Activated CD8-positive, alpha-beta memory T cell treated with anti-CD3 and anti-CD28 coated beads for 1 hour (primary cell): ENCODE measurements at places on chromosomes 3 and 15.
A peak's percentile ranks its signal among the peaks of the same experiment; 100 is the strongest.

GRCh38 chr3:126389112-126389793 is 5.5 kb upstream of the CFAP100 start:
- DNase-seq = peak; percentile 12

DNA sequence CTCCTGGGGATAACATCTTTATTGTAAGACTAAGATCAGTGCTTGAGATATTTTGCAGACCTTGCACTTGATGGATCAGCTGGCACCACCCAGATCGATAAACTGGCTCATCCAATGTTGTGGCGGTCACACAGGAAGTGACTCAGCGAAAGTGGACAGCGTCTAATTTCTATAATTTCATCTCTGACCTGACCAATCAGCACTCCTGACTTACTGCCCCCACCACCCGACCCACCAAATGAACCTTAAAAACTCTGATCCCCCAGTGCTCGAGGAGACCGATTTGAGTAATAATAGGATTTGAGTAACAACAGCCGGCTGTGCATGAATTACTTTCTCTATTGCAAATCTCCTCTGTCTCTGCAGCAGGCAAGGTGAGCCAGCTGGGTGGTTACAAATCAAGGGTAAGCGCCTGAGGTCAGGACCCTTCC is 62.7 kb upstream of the RNU6-1 start:
- DNase-seq = no peak

DNA sequence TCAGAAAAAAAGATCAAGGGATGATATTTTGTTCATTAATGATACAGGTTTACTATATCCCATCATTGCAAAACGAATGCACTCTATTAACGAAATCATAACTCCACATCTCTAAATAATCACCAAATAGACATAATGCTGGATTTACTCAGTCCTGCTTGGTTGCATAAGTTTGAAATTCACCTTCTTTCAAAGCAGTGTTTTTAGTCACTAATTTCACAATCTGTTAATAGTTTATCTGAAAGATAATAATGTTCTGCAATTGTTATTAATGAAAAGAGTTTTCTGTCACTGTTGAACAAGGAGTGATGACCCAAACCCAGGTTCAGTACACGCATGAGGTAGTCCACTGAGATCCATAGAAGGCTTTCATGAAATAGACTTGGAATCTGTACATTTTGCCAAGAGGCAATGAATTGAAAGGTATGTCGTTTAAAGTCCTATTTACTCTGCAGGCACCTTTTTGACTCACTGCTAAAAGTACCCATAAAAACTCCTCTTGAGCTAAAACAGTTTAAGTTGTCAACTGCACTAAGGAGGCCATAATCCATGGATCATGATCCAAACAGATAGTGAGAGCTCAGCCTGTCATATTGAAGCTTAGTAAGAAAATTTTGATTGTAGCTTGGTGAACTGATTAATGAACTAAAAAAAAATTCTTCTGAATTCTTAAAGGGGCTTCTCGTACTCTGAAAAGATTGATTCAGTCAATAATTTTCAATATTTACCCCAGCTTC is 75.6 kb upstream of the MBNL1 start:
- no peak for DNase-seq

GRCh38 chr3:112531358-112531781 is 30.4 kb downstream of the ATG3 start:
- DNase-seq = no peak

GRCh38 chr15:64235552-64235951 is 72.7 kb upstream of the PPIB start:
- DNase-seq = no peak

GRCh38 chr15:49082960-49083359 is 36.7 kb upstream of the SECISBP2L start:
- no peak for DNase-seq

GRCh38 chr15:63626955-63627354 is 29.8 kb downstream of the FBXL22 start:
- DNase-seq = no peak

DNA sequence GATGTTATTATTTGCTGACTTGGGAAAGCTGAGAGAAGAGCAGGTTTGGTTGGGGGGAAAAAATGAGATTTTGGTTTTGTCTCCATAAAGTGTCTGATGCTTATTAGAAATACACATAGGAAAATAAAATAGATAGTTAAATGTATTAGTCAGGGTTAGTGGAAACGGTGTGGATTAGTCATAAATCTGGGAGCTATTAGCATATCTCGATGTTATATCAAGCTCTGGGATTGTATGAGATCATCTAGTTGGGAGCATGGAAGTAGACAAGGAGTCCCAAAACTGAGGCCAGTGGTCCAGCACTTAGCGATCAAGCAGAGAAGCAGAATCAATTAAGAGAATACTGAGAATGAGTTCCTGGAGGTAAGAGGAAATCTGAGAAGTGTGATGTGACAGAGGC is 845.5 kb downstream of the ROBO2 start:
- DNase-seq = no peak

DNA sequence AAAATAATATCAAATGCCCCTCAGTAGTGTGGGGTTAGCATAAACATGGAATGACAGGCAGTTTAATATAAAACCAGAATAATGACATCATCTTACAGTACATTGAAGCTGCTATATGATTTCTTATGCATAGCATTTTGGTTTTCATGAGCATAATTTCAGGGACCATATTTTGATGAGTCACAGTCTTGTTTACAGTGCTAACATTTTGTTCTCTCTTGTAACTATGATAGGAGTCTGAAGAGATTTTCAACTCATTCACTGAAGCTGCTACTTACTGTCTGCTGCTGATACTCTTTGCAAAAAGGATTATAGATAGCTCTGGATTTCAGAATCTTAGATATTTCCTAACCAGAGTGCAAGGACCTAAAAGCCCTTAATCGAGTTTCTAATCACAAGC is 92.6 kb upstream of the CCDC54 start:
- DNase-seq = no peak

- peak; percentile 97 for DNase-seq
These were observed at the start of gene SNX1 for GRCh38 chr15:64095795-64096667. Gene SNX1, plus strand, starts transcription at chr15:64095982. Its CDS starts 32 bp downstream, at chr15:64096014.

DNA sequence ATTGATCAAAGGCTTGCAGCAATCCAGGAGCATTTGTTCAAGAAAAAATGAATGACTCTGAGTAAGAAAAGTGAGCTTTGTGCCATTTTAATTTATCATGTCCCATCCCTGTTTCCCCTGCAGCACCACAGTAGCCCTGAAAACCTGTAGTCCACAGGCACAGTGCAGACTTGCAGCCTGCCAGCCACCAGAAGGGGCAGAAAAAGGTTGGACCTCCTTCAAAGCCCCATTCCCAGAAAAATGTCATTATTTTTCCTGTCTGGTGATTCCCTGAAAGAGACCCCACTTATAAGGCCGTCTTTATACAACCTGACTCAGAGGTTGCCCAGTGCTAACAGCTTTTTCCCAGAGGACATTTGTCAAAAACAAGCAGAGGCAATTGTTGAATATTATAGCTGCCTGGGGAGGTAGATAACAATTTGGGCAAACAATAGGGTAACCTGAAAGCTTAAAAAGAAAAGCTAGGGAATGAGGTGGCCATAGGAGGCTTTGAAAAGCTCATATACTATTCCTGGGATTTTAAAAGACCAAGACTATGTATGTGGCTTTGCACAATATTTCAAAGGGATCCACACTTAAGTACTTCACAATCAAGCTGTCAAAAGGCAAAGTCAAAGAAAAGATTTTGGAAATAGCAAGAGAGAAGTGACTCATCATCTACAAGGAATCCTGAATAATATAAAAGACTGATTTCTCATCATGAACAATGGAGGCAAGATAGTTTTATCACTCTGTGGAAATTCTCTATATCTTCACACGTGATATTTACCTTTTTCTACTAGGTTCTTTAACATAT is 136.8 kb upstream of the PLXNA1 start:
- DNase-seq = no peak

GRCh38 chr3:53820084-53820483 is 26.1 kb downstream of the CHDH start:
- DNase-seq = no peak

DNA sequence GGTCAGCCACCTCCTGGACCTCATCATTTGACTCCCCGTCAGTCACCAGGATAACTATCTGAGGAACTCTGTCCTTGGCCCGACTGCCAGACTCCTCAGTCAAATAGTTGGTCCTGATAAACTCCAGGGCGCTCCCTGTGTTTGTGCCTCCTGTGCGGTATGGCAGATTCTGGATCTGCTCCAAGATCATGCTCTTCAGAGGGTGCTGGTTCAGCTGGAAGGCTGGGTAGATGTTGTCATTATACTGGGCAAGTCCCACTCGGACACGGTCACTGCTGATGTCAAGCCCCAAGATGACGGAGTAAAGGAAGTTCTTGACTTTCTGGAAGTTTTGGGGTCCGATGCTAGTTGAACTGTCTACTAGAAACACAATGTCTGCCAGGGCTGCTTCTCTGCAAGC is 31.1 kb upstream of the CAPN7 start:
- DNase-seq = no peak

DNA sequence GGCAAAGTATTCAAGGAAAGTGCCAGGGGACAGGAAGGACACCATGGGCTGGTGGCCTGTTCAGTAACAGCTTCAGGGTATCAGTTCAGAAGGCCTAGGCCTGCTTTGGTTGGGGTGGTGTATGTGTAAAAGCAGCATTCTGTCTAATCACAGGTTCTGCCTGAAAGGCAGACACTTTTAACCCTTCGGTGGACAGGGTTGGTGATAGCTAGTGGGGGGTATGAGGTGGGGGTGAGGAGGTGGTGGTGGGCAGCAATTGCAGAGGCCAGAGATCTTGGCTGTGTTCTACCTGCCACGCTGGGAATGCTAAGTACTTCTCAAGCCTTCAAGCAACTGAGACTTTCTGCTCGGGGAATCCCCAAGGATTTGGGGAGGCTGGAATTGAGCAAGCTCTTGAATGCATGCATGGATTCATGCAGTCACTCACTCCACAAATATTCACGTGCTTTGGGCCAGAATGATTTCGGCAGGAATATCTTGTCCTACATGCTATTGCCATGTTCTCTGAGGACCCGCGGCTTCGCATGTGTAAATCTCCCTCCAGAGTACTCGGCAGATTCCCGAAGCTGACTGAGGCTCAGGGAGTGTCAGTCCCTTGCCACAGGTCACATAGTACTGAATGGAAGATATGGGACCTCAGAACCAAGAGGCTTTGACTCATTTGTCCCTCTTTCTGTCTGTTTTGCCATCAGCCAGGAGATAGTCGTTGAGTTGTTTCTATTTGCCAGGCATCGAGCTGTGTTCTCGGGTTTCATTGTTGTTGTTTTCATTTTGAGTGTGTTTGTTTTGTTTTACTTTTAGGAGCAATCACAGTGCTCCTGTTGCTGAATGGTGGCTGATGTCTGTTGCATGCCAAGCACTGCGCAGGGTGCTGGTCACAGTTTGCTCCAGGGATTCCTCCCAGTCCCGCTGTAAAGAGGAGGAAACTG is 65.5 kb downstream of the SMAD3 start:
- no peak for DNase-seq

GRCh38 chr3:81339040-81339845 is 422.2 kb downstream of the GBE1 start:
- no peak for DNase-seq

- no peak for DNase-seq
These were observed 18.1 kb upstream of the SLC22A13 start for GRCh38 chr3:38247366-38248035.

DNA sequence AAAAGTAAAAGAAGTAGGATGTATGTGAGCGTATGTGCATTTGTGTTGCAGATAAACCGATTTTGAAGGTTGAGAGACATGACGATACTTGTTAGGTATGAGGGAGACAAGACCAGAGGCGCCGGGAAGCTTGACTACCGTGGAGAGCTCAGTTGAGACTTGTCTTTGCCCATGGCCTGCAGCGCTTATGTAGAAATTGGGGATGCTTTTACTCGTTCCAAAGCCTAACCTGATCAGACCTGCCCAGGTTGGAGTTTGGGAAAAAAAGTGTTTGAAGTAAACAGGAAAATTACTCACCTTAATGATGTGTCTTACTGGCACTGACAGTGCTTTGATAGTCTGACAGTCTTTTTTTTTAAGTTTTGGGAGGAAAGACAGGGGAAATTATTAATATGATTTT is 202.8 kb downstream of the TP63 start:
- no peak for DNase-seq

GRCh38 chr15:58952751-58953150 is 19.3 kb upstream of the SLTM start:
- no peak for DNase-seq

DNA sequence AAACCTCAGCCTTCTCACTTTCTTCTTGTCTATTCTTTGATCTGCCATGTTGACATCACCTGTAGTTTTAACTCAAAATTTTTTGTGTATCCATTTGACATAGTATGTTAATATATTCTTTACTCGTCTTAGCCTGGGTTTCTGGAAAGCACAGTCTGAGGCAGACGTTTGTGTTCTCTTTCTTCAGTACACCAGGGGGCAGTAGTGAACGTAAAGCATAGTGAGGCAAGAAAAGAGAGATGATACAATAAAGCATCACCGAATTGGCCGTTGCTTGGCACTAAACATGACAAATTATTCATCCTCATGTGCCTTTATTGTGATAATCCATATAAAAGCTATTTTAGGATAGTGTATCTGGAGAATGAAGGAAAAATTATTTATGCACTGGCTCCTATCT is 141.0 kb upstream of the MYRIP start:
- no peak for DNase-seq

DNA sequence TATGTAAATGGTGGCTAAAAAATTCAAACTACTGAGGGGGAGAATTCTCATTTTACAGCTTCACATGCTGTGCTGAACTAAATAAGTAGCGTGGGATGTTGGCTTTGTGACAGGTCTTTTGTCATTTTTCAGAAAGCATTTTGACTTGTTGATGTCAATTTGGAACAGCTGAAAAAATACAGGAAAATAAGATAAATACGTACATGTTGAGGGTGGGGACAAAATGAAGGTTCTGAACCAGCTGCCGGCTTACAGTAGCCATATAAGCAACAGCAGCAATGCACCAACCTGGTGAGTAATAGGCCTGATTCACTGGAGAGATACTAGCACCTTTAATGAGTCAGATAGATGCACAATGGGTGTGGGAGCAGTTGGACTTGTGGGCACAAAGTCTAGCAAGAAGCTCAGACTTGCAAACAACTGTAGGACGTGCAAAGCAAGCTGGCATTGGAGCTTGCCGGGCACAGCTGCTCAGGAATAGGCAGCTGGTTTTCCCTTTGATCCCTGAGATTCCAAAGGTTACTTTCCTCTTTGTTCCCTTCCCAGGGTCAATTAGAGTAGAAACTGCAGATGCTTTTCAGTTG is 12.9 kb downstream of the B3GNT5 start:
- DNase-seq = no peak

DNA sequence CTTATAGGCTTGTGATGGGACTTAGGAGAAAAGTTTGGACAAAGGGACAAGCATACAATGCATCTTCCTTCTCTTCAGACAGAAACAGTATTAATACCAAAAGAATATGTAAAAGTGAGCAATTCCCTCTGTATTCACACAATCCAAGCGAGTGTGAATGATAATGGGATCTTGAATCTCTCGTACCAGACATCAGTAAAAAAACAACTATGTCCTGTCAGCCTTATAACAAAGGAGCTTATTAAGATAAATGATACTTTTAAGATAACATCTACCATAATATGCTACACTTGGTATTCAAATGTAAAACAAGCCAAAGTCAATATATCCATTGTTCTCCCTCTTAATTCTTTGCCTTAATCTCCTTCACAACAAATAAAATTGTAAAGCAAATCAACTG is 288.6 kb upstream of the CNTN6 start:
- no peak for DNase-seq

GRCh38 chr3:42613462-42613861 is 13.0 kb downstream of the NKTR start:
- no peak for DNase-seq

GRCh38 chr15:87744815-87745214 is 511.7 kb downstream of the NTRK3 start:
- DNase-seq = no peak
